ENCODE measurements at places on chromosomes 7 and 10. TPM values are rescaled to one million over a fixed set of nuclear protein-coding genes. Genes with fewer than 3 reads are reported as not detected.

The NRG3 gene
- total RNA-seq: 0.24 TPM

The VWA2 gene
- 2.4 TPM for total RNA-seq

The EPO gene
- not detected for total RNA-seq

The HYAL4 gene
- total RNA-seq: not detected

The KCP gene
- 1.1 TPM for total RNA-seq

The AKR1C4 gene
- not detected for total RNA-seq

The DDX50 gene
- total RNA-seq: 24.1 TPM

The AEBP1 gene
- 21.4 TPM for total RNA-seq

The RPS24 gene
- 1,326 TPM for total RNA-seq

The DLX5 gene
- not detected for total RNA-seq

The TEX36 gene
- total RNA-seq: not detected

Measured in colonic mucosa (tissue), 4 donors.